Left lung (tissue), 14 donors: ENCODE measurements at places on chromosomes 7 and 10.

- DNase-seq: no peak
Measured at GRCh38 chr7:159238541-159238940, 93.9 kb upstream of the VIPR2 start.

DNA sequence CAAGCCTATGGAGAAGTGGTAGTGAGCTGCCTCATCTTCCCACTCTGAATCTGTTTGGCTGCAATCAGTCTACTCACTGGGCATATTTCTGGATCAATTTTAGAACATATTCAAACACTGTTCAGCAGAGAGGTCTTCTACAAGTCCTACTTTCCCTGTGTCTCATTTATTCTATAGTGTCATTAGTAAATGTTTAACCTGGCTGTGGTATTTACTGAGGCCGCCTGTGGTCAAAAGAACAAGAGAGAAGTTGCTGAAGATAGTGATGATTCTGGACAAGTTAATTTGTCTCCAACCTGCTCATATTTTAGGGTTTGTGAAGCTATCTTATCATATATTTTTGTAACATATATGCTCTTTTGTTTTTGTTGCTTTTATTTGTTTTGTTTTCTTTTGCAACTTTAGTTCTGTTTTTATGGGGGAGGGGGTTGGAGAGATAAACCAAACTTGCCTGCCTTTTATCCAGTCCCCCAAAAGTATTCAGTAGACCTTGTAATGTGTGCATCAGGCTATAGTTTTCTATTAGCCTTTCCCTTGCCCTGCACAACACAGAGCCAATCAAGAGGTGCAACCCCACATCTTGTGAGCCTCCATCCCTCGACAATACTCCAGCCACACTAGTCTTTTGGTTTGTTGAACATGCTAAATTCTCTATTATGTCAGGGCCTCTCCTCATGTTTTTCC is 362.8 kb upstream of the MBL2 start:
- DNase-seq: no peak

GRCh38 chr10:118708571-118708970 is 46.2 kb downstream of the CACUL1 start:
- DNase-seq: no peak

GRCh38 chr7:158020706-158021095 is 566.9 kb downstream of the PTPRN2 start:
- DNase-seq: no peak

GRCh38 chr10:113957013-113957412 is 86.7 kb upstream of the ADRB1 start:
- DNase-seq: peak; percentile 65

DNA sequence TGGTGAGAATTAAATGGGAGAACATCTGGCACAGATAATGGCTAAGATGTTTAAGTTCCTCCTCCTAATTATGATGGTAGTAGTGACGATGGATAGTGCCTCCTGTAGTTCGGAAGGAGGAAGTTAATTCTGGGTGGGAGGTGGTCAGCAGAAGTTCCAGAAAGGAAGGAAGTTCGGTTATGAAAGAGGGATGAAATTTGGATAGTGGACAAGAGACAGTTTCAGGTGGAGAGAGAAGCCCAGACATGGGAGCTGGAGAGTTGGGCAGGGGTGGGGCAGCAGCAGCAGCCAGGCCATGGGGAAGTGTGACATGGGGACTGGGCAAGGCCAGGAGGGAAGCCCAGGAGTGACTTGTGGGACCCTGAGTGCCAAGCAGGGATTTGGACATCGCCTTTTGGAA is 99.5 kb downstream of the CCNY start:
- DNase-seq: peak; percentile 79

DNA sequence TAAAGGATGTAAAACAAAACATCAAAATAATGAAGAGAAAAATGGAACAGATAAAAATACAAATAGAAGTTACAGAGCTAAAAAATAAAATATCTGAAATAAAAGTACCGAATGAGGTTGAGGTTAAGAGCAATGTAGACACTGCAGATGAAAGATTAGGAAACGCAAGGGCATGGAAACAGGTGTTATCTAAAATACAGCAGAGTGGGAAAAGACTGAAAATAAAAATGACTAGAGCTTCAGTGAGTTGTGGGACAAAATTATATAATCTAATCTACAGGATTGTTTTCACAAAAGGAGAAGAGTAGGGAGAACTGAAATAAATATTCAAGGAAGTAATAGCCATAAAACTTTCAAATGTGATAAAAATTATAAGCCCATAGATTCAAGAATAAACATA is 123.8 kb downstream of the PTEN start:
- DNase-seq: no peak

DNA sequence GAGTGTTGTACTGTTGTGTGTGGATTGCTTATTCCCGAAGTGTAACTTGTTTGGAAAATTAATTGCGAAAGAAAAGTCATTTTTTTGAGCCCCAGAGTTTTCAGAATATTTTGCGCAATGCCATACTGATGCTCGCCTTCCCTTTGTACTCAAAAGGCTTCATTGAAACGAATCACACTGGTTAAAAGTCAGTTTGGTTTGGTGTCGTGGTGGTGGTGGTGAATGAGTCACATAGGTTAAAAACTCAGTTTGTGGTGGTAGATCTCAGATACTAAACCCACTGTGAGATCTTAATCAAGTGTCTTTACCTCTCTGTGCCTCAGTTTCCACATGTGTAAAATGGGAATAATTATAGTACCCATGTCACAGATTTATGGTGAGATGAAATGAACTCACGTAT is 61.1 kb upstream of the IL6 start:
- DNase-seq: no peak
